ENCODE measurements at places on chromosomes 11 and 22. TPM values are rescaled to one million over a fixed set of nuclear protein-coding genes. Genes with fewer than 3 reads are reported as not detected.

DNA sequence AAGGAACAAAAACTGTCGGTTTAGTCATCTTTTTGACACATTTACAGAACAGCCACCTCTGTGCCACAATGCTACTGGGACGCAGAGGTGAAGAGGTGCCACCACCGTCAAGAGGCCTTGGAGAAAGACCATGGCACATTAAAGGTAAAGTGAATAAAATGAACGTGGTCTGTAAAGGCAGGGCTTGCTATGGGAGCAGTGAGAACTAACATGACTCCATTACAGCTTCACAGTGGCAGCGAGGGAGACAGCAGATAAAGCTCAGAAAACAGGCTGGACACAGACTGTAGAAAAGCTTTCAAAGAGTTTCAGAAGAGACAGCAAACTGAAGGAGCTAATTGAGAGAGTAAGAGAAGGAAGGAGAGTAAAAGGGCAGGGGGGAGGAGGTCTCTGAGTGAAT is 102.9 kb downstream of the GAB2 start:
- DNase-seq: no peak

- no peak for DNase-seq
Observed at GRCh38 chr11:11949482-11949881, 58.9 kb downstream of the DKK3 start.

- peak; percentile 36 for DNase-seq
Observed at GRCh38 chr22:43127166-43127908, 15.9 kb downstream of the MCAT start.

- peak; percentile 77 for DNase-seq
Observed at GRCh38 chr22:50308597-50308935, 1.1 kb upstream of the PLXNB2 start.

DNA sequence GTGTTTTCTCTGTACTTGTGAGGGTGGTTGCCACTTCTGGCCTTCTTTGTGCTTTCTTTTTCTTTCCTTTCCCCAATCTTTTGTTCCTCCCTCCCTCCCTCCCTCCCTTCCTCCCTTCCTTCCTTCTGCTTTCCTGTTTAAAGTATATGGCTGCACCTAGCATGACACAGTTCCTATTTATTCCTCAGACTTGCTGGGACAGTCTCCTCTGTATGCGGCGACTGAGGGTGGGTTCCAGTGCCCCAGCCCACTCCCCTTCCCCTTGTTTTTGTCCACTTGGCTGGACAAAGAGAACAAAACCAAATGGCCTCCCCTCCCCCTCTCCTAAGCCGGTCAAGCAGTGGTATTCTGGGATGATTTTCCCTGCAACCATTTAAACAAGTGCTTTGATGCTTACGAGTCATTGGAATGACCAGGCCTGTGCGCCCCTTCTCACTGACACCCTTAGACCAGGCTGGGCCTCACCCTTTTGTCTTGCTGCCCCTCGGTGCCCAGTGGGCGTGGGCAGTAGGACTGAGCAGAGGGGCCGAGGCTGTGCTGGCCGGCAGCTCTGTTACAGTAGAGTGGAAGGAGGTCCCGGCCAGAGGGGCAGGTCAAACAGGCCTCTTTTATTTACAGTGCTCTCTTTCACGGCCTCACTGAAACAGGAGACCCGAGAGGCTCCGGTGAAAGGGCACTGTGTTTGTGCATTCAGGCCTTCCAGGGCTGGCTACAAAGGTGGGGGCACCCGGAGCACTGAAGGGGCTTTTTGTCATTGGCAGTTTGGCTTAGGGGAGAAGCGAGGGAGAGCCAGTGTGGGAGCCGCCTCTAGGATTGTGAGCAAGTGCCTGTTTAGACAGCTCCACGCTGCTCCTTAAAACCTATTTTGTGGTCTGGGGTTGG is 32.2 kb downstream of the ZBTB16 start:
- no peak for DNase-seq

- DNase-seq: no peak
Observed at GRCh38 chr11:65859812-65860277, 388 bp upstream of the MUS81 start.

DNA sequence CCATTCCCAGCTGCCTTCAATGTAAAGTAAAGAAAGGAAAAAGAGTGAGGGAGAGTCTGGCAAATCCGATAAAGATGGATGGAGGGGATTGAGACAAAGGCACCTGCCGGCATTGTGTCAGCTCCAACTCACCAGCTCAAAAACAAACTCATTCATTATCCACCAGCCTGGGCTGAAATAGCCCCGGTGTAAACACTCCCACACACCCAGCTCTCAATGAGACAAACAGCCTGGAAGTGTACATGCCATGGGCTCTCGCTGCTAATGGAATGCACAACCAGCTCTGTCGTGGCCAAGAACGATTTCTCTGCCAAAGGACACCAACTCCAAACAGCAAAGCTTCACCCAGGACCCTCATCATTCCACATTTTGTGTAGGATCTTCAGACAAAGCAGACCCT is 89.3 kb upstream of the OPCML start:
- no peak for DNase-seq

GRCh38 chr11:44452827-44453572 is 112.5 kb upstream of the CD82 start:
- no peak for DNase-seq

DNA sequence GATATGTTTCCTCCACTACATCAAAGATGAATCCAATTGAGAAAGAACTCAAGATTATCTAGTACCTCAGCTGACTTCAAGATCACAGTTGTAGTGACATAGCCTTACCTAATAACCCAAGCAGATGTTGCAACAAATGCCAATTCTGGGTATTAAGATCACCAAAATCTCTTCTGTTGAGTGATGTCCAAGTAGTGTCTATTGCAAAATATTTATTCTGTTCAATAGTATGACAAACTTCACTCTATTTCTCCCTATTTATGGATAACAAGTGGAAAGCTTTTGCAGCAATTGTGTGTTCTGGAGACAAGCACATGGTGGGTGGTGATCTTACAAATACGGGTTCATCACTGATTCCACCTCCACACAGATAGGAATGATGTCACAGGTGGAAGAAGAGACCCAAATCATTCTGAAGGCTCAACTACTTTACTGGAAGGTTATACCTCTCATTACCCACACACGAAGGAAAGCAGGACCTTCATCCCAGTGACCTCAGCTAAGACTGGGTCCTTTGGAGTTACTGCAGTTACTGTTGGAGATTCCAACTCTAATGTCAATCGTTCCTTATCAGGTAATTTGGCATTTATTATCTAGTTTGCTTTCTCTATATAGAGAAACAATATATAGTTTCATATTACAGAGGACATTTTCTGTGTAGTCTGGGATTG is 72.0 kb downstream of the CD44 start:
- no peak for DNase-seq

DNA sequence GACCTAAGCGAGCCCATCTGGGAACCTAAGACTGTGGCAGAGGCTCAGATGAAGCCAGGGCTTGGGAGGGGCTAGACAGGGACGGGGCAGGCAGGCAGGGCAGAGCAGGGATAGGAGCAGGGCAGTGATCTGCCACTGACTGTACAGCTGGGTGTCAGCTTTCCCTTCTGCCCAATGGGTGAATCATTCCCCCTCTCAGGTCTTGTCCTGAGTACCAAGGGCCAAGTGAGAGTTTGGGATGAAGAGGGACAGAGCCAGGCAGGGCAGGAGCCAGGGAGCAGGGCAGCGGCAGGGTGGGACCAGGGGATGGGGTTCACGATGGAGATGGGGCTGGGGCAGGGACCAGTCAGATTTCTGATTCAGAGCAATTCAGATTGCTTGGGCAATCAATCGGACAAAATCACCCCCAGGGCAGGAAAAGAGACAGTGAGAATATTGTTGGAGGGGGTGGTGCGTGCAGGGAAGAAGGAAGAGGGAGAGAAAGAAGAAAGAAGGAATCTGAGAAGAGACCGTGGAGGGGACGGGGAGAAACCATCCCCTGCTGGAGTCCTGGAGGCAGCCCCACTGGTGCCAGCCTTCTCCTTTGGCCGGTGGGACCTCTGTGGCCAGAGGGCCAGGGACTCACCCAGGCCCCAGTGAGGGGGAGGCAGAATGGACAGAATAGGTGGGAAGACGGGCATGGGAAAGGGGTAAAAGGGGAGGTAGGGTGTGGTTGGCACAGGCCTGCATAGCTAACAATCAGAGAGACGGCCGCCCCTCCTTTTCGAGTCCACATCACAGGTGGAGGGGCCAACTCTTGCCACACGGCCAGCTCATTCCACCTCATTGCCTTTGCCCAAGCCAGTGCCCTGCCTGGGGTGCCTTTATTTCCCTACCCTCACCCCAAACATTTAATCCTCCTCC is 47.2 kb downstream of the CYTH4 start:
- DNase-seq: no peak

- peak; percentile 44 for DNase-seq
Observed at GRCh38 chr11:111960916-111961315, 23.8 kb downstream of the DIXDC1 start.

DNA sequence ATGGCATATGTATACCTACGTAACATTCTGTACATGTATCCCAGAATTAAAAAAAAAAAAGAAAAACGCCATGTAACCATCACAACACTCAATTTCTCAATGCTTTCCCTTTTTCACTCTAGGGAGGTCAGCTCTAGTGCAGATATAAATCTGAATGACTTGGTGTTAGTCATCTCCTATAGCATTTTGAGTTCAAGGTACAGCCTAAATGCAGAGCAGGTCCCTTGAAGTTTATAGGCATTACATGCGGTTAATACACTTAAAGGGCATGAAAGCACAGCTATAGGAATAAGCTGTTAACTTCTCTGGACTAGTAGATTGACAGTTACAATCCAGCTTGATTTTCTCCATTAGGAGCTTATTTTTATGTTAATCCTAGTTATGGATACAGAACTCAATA is 16.2 kb upstream of the OR52I2 start:
- DNase-seq: no peak

- DNase-seq: no peak
Observed at GRCh38 chr11:1871531-1871930, 18.6 kb downstream of the LSP1 start.

DNA sequence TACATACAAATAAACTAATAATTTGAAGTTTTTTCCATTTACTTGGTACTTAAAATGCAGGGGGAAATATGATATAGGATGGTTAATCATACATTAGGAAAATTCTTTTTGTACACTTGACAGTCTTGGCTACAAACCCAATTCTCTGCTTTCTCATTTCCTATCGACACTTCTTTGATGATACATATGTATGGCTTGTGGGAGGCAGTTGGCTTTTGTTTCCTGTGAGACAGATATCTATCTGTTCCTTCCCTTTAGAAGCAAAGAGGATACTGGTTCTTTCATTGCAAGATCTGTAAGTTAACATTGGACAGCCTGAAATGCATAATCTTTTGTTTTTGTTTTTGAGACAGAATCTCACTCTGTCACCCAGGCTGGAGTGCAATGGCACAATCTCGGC is 47.9 kb upstream of the ADORA2A start:
- DNase-seq: no peak

DNA sequence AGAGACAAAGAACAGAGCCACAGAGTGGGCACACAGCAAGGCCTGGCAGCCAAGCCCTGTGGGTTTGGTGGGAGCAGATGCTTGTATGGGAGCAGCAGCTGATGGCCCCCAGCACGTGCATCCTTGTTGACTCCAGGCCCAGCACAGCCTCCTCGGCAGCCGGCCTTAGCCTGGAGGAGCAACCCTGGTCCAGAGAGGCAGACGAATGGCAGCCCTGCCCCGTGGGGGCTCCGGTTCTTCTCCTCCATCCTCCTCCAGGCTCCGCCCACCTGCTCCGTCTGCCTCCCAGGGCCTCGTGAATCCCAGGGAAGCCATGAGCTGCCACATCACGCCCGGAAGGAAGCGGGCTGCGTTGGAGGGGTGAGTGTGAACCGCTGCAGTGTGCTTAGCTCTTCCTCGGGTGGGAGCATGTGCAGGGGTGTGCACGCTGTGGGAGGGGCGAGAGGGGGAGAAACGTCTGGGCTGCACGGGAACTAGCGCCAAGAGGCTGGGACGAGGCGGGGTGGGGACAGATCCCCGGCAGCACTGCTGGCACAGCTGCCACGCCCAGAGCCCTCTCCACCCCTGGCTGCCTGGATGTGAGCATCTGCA is 36.3 kb upstream of the JAM3 start:
- DNase-seq: no peak

DNA sequence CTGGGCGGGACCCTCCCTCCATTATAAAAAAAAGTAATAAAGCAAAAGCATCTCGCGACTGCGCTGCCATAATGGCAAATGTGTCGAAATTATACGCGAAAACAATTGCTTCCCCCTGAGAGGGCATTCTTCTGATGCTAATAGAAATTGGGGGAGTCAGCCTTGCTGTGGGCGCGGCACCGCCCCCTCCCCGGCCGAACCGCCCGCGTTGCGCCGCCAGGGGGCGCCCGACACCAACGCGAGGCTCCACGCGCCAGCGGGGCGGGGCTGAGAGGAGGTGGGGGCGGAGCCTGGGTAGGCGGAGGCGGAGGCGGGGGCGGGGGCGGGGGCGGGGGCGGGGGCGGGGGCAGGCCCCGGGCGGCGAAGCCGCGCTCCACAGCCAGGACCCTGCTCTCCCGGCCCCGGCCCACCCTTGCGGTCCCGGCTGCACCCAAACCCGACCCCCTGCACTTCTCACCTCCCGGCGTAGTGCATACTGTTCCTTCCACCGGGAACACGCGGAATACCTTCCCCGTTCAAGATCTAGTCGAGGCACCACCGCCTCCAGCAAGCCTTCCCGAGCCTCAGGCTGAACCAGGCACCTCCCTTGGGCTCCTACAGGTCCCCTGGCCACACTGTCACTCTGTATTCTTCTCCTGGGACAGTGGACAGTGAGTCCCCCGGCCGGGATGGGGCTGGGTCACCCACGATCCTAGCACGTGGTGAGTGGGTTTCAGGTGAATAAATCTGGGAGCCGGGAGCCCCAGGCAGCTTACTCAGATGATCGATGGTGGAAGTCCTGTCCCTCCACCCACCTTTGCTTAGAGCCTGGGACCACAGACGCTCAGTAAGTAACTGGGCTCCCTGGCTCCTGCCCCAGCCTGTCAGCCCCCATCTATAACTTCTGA is 15.5 kb upstream of the UPK3A start:
- peak; percentile 16 for DNase-seq

GRCh38 chr22:49362211-49362839 is 465.3 kb downstream of the BRD1 start:
- DNase-seq: no peak

Gene MRGPRX3
- not detected for total RNA-seq

Gene DGCR6
- total RNA-seq: 1.2 TPM

Gene PKDREJ
- under 0.01 TPM for total RNA-seq

Gene PRODH
- total RNA-seq: 0.72 TPM

Gene MB
- 3.9 TPM for total RNA-seq

Gene PIH1D2
- total RNA-seq: 3.3 TPM

Gene NCAM1
- 9.2 TPM for total RNA-seq

Gene MS4A6A
- not detected for total RNA-seq

Gene ASRGL1
- total RNA-seq: 19.9 TPM
